ENCODE measurements at places on chromosomes 2 and 18.

DNA sequence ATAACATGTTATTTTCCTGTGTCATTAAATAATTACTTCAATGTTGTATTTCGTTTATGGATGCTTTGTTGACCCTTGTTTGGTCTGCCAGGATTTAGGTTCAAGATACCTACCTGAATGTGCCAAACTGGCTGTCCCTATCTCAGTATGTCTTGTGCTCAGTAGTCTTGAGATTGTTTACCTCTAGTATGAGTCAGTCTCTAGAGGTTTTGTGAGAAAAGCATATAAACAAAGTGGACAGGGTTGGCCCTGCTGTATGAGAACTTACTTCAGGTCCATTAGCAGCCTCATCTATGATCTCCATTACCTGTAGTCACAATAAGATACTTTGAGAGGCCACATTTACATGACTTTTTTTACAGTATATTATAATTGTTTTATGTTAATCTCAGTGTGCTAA is 17.8 kb downstream of the DDX18 start:
- H3K27me3 ChIP-seq, result no peaks in the 10 kb centered on the region
- peaks cover 13% of the 10 kb centered on the region for H3K4me1 ChIP-seq
- H3K36me3 ChIP-seq, result peaks cover 49% of the 10 kb centered on the region

GRCh38 chr2:32617599-32618189 is 10.2 kb upstream of the TTC27 start:
- no peaks in the 10 kb centered on the region for H3K4me1 ChIP-seq
- H3K4me3 ChIP-seq, result no peak overlapping the region
- H3K27ac ChIP-seq, result no peak overlapping the region
- no peaks in the 10 kb centered on the region for H3K27me3 ChIP-seq

- DNase-seq, result no peak
- peaks cover 43% of the 10 kb centered on the region for H3K36me3 ChIP-seq
- H3K4me3 ChIP-seq, result no peak overlapping the region
- H3K4me1 ChIP-seq, result peaks cover 20% of the 10 kb centered on the region
- H3K27me3 ChIP-seq, result no peaks in the 10 kb centered on the region
- H3K27ac ChIP-seq, result no peak overlapping the region
Observed at GRCh38 chr2:219611866-219612576, 14.4 kb downstream of the STK11IP start.

DNA sequence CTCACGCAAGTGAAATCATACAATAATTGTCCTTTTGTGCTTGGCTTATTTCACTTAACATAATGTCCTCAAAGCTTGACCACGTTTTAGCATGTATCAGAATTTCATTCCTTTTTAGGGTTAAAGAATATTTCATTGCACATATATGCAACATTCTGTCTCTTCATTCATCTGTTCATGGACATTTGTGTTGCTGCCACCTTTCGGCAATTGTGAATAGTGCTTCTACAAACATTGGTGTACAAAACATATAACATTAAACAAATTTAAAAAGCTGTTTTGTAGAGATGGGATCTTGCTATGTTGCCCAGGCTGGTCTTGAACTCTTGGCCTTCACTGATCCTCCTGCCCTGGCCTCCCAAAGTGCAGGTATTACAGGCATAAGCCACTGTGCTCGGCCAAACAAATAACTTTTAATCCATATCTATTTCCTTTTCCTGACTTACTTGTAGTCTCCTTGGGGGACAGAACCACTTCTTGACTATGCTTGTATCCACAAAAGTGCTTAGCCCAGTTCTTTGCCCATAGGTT is 209.3 kb downstream of the SLC4A3 start:
- no peak overlapping the region for H3K4me3 ChIP-seq
- no peaks in the 10 kb centered on the region for H3K36me3 ChIP-seq
- no peaks in the 10 kb centered on the region for H3K27me3 ChIP-seq
- no peak for DNase-seq
- H3K4me1 ChIP-seq, result no peaks in the 10 kb centered on the region
- H3K27ac ChIP-seq, result no peak overlapping the region

- no peak for DNase-seq
- no peak overlapping the region for H3K4me3 ChIP-seq
- H3K27ac ChIP-seq, result no peak overlapping the region
Observed at GRCh38 chr2:25249785-25250184, 81.4 kb upstream of the POMC start.

DNA sequence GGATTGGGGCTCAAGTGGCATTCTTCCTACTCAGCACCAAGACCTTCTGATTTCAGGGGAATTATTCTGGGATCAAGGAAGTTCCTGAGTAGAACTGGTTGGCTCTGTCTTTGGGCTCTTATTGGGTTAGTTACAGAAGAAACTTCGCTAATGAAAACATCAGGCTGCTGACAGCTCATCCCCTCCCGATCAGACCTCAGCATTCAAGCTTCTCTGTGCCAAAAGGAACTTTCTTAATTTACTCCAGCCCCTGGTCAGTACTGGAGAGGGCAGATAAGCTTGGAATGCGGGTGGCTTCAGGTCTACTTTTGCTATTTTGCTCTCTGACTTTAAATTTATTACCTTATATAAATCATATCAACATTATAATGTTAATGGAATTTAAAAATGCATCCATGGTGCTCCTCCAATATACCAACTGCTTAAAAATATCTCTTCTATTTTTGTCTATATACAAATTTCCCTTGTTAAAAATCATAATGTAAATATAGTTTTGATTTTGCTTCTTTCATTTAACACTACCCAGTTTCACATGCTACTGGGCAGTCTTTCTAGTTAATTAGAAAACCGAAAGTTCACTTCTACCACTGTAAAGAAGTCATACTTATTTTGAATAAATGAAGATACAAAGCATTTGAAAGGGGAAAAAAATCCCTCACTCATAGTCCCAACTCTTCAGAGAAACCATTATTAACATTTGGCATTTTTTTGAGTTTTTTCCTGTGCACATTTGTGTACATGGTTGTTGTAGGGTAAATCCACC is 34.4 kb downstream of the PCARE start:
- peaks cover 10% of the 10 kb centered on the region for H3K36me3 ChIP-seq
- no peak overlapping the region for H3K4me3 ChIP-seq
- DNase-seq, result no peak
- peaks cover 7% of the 10 kb centered on the region for H3K4me1 ChIP-seq
- no peak overlapping the region for H3K27ac ChIP-seq
- H3K27me3 ChIP-seq, result no peaks in the 10 kb centered on the region

- H3K27me3 ChIP-seq, result no peaks in the 10 kb centered on the region
- DNase-seq, result peak; percentile 52
- H3K36me3 ChIP-seq, result no peaks in the 10 kb centered on the region
- H3K27ac ChIP-seq, result peak overlapping the region; percentile 75
- H3K4me3 ChIP-seq, result no peak overlapping the region
Observed at GRCh38 chr2:43169987-43170386, 56.4 kb downstream of the ZFP36L2 start.

- no peaks in the 10 kb centered on the region for H3K4me1 ChIP-seq
- DNase-seq, result no peak
- H3K27ac ChIP-seq, result no peak overlapping the region
- no peaks in the 10 kb centered on the region for H3K36me3 ChIP-seq
- H3K4me3 ChIP-seq, result no peak overlapping the region
Observed at GRCh38 chr2:145230546-145230945, 710.6 kb upstream of the ZEB2 start.

DNA sequence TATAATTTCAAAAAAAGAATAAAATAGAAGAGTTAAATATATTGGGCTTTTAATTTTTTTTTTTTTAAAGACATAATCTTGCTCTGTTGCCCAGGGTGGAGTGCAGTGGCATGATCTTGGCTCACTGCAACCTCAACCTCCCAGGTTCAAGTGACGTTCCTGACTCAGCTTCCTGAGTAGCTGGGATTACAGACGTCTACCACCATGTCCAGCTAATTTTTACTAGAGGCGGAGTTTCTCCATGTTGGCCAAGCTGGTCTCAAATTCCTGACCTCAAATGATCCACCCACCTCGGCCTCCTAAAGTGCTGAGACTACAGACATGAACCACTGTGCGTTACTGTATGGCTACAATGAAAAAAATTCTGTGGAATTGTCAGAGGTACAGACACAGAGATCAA is 98.1 kb upstream of the RGPD4 start:
- H3K27me3 ChIP-seq, result no peaks in the 10 kb centered on the region
- H3K4me1 ChIP-seq, result no peaks in the 10 kb centered on the region
- H3K27ac ChIP-seq, result no peak overlapping the region
- H3K36me3 ChIP-seq, result no peaks in the 10 kb centered on the region
- no peak for DNase-seq

- H3K27ac ChIP-seq, result peak overlapping the region; percentile 64
- no peak overlapping the region for H3K4me3 ChIP-seq
- H3K27me3 ChIP-seq, result no peaks in the 10 kb centered on the region
- peaks cover 13% of the 10 kb centered on the region for H3K36me3 ChIP-seq
Observed at GRCh38 chr2:197140045-197140444, 170.5 kb downstream of the ANKRD44 start.

DNA sequence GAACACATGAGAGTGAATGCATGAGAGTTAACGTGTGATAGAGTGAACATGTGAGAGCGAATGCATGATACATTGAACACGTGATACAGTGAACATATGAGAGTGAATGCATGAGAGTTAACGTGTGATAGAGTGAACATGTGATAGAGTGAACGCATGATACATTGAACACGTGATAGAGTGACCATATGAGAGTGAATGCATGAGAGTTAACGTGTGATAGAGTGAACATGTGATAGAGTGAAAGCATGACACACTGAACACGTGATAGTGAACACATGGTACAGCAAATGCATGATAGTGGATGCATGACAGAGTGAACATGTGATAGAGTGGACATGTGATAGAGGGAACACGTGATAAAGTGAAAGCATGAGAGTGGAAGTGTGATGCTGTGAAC is 517.9 kb downstream of the EIPR1 start:
- H3K36me3 ChIP-seq, result no peaks in the 10 kb centered on the region
- no peak overlapping the region for H3K4me3 ChIP-seq
- no peaks in the 10 kb centered on the region for H3K4me1 ChIP-seq
- DNase-seq, result no peak

GRCh38 chr2:24909555-24910177 is 10.4 kb downstream of the ADCY3 start:
- H3K4me3 ChIP-seq, result no peak overlapping the region
- H3K27ac ChIP-seq, result no peak overlapping the region
- no peaks in the 10 kb centered on the region for H3K27me3 ChIP-seq
- DNase-seq, result no peak
- H3K4me1 ChIP-seq, result no peaks in the 10 kb centered on the region

- no peaks in the 10 kb centered on the region for H3K27me3 ChIP-seq
- H3K4me1 ChIP-seq, result no peaks in the 10 kb centered on the region
- DNase-seq, result no peak
- H3K36me3 ChIP-seq, result no peaks in the 10 kb centered on the region
- no peak overlapping the region for H3K27ac ChIP-seq
Observed at GRCh38 chr18:55419947-55420664, 167.9 kb downstream of the TCF4 start.

Measured in natural killer cell (primary cell).